ENCODE measurements at places on chromosomes 5 and 9.

GRCh38 chr5:44506561-44506960, 117.3 kb upstream of the FGF10 start:
- no peak for DNase-seq

DNA sequence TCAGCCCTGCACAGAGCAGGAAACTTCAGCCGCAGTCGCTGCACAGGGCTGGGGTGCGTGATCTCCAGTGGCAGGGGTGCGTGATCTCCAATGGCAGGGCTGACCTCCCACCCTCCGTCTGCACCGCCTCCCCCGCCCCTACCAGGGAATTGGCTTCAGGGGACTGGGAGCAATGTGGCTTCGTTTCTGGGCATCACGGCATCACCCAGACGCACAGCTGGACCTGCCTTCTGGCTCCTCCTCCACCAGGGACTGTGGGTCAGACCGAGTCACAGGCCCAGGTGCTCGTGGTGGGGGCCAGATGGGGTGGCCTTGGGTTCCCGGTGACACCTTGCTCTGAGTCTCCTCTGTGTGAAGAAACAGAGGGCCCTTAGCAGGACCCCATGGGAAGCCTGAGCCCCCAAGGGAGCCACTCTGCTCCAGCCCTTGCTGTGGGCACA, 51.1 kb downstream of the AHRR start:
- DNase-seq, result no peak

- DNase-seq, result peak; percentile 19
Measured at GRCh38 chr5:145362266-145362665, 472.9 kb downstream of the PRELID2 start.

- DNase-seq, result no peak
Measured at GRCh38 chr5:172278356-172278755, 5.2 kb downstream of the UBTD2 start.

DNA sequence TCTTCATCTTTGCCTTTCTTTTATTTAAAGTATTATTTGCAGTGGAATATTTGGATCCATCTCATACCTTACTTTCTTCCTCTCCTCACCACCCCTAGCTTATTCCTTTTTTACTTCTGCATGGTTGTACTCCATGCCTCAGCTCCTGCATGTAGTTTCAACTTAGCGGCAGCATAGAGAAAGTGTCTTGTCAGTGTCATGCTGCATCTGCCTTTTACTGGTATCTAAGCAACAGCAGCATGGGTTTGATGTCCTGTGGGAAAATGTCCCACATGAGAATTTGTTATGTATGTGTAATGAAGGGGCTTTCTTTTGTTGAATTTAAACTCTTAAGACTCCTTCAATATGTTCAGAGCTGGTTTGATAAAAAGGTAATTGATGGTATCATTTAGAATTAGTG, 20.6 kb downstream of the TCERG1 start:
- DNase-seq, result no peak

DNA sequence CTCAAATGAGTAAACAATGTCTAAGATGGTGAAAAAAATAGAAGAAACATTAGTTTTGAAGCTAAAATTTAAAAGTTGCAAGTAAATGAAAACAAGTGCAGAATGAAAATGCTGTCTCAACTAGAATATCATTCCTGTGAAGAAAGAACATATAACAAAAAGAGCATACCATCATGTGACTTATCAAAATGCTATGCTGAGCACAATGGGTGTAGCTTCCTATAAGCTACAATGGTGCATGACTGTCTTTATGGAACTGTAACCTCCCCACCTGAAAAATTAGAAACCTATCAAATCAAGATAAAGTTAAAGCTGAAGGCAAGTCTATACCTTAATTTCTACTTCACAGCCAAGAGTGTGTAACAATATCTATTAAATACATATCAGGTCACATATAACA, 192.0 kb downstream of the AP3B1 start:
- DNase-seq, result no peak

DNA sequence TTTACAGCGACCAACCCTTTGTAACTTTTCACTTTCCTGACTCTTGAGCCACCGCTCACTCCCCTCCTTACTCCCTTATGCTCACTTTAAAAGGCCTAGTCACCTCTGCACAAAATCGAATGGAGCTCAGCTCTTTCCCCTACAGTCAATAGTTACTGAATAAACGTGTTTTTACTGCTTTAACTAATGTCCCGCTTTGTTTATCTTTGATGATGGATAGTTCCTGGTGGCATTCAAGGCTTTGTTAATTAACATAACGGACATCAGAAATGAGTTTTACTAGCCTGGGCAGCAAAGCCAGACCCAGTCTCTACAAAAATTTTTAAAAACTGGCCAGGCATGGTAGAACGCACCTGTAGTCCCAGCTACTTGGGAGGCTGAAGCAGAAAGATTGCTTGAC, 5.0 kb downstream of the SERINC5 start:
- DNase-seq, result no peak

GRCh38 chr9:124835026-124835557, 18.2 kb upstream of the WDR38 start:
- DNase-seq, result peak; percentile 43

DNA sequence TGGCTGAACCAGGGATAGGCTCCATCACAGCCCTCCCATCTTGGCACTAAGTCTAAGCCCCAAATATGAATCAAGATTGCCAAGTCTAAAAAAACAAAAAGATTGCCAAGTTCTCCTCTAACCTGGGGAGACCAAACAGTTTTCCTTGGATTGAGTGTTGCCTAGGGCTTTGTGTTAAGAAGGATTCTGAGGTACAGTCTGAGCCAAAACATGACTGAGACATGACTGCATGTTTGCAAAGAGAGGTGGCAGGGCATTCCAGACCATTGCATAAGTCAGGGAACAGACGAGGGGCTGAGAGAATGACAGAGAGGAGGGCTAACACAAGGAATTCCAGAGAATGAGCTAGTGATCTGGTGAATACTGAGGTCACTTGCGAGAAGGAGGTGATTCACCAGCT, 11.4 kb downstream of the LAMC3 start:
- DNase-seq, result no peak

- no peak for DNase-seq
Measured at GRCh38 chr9:132885720-132886333, 7.1 kb downstream of the SPACA9 start.

- no peak for DNase-seq
Measured at GRCh38 chr5:37808945-37809344, 30.9 kb downstream of the GDNF start.

DNA sequence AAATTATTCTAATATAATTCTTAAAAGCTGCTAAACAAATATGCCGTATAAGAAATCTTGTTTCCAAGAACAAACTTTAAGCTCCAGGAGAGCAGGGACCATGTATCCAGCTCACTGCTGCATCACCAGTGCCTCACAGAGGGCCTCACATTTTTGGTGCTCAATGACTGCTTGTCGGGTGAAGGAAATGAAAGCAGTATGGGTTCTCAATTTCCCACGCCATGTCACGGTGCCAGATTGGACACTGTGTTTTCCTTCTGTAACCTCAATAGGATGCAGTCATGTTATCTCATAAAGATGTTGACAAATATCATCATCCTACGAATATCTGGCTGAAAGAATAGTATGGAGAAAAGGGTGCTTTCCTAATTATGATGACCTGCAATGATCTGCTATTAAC, 64.7 kb downstream of the POU5F2 start:
- DNase-seq, result no peak

GRCh38 chr5:53714667-53715010, 154.2 kb downstream of the NDUFS4 start:
- peak; percentile 44 for DNase-seq

- no peak for DNase-seq
Measured at GRCh38 chr9:98957826-98958225, 14.1 kb downstream of the COL15A1 start.

DNA sequence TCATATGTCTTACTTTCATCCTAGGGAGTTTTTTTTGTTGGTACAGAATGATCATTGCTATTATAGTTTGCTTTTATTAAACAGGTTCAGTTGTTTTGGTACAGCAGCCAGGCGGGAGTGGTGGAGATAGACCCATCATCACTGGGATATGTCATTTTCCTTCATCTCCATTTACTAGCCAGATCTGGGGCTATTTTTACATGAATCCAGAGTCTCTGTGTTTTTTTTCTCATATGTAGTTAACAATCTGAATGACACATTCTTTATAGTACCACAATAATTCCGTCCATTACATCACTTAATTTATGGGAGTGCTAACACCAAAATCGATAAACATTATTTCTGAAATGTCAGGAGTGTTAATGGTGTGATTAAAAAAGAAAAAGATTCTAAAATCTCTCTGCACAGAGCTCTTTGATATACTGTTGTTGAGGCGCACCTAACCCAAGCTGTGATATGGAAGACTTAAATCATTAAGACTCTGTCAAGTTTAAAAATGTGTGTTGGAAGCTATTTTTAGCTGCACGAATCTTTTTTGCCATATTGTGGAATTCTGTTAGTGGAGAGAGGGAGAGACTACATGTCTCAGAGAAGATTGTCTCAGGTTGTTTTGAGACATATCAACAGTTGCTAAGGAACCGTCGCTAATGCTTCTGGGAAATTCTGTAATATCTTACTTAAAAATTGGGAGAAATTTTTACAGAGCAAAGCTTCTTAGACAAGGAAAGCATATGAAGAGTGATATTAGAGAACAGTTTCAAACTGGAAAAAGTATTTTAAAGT, 59.6 kb downstream of the RPS23 start:
- DNase-seq, result no peak

- DNase-seq, result no peak
Measured at GRCh38 chr9:96025995-96026602, 150.6 kb downstream of the ERCC6L2 start.

DNA sequence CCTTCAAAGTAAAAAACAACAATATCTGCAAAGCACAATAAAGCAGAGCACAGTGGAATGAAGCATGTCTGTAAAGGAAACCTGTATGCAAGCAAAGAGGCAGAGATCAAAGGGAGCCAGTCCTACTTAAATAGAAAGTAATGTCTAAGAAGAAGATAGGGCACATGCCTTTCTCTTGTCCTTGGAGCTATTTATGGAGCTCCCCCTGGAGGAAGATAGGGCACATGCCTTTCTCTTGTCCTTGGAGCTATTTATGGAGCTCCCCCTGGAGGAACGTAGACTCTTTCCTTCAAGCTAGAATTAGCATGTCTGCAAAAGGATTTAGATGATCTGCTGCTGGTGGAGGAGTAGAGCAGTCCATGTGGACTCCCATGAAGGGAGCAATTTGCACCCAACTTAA, 168.1 kb upstream of the RASEF start:
- peak; percentile 63 for DNase-seq

DNA sequence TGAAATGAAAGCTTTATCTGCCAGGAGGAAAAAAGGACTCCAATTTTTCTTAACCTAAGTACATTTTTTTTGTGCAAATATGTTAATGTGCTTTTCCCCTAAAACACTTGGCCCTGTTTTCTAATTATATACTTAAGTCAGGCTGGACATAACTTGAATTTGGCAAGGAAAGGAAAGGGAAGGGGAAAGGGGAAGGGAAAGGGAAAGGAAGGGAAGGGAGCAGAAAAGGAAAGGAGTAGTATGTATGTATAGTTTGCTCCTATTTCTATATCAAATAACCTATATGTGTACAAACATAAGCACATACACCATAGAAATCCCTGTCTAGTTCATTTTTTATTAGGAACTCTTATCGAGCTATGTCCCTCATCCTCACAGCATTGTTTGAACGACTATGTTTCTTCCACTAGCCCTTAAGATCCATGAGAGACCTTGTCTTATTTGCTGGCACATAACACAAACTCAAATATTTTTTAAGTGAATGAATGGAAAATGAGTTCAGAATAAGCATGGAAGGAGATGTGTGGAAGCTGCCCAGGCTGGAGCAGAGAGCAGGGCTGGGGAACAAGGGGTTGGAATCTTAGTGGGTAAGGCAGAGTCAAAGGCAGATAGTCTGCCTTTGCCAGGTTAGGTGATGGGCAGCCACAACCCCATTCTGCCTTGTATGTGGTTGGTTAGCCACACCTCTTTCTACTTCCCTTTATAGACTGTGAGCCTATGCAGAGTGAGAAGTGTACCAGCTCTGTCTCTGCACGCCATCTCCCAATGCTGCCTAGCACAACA, 70.0 kb downstream of the KLHL3 start:
- DNase-seq, result peak; percentile 54

DNA sequence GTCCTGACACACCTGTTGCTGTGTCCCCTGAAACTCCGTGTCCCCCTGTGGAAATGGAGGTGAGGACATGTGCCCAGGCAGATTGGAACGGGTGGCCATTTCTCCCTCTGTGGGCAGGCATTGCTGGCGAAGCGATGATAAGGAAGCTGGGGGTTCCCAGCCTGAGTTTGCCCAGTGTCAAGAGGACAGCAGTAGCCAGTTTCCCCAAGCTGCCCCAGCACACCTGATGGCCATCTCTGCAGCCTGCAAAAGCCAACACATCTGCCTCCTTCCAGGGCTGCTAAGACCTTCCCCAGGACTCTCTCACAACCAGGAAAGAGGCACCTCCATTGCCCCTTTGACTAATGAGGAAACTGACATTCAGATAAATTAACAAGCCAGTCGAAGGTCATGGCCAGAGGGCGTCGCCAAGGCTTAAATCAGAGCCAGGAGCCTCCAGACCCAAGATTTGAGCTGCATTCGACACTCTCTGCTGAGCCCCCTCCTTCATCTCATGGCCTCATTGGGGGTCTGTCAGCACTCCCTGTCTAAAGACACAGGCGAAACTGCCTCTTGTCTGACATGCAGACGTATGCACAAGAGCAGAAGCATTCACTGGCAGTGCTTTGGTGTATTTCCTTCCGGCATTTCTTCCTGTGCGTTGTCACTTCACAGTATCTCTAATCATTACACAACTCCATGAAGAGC, 10.4 kb upstream of the WNK2 start:
- no peak for DNase-seq

DNA sequence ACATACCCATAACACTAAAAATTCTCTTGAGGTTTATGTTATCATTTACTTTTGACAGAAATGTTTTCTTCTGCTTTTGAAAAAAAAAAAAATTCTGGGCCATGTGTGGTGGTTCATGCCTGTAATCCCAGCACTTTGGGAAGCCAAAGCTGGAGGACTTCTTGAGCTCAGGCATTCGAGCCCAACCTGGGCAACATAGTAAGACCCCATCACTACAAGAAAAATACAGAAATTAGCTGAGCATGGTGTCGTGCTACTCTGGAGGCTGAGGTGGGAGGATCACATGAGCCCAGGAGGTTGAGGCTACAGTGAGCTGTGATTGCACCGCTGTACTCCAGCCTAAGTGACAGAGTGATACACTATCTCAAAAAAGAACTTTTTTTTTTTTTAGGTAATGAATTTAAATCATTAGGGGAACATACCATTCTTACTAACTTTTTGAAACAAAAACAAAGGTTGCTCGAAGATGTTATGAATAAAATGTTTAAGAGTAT, 148.8 kb upstream of the DMRT1 start:
- DNase-seq, result no peak

GRCh38 chr9:123957168-123957721, 27.3 kb upstream of the DENND1A start:
- DNase-seq, result no peak

GRCh38 chr5:171357843-171358242, 29.8 kb upstream of the NPM1 start:
- no peak for DNase-seq

GRCh38 chr5:133582971-133583370, 29.4 kb downstream of the FSTL4 start:
- DNase-seq, result no peak

Data from H4 (cell line).